CD4-positive, alpha-beta memory T cell (primary cell): ENCODE measurements at places on chromosomes 2 and 18.

GRCh38 chr2:195486987-195487644, 169.9 kb upstream of the SLC39A10 start:
- no peaks in the 10 kb centered on the region for H3K36me3 ChIP-seq
- H3K27ac ChIP-seq = no peak overlapping the region
- DNase-seq = peak; percentile 32
- H3K4me1 ChIP-seq = peaks cover 24% of the 10 kb centered on the region

- H3K4me1 ChIP-seq = no peaks in the 10 kb centered on the region
- no peaks in the 10 kb centered on the region for H3K27me3 ChIP-seq
- DNase-seq = no peak
Measured at GRCh38 chr18:40937386-40937785, 1017.6 kb upstream of the PIK3C3 start.

GRCh38 chr18:354471-354870, 86.6 kb upstream of the THOC1 start:
- no peak for DNase-seq
- H3K36me3 ChIP-seq = no peaks in the 10 kb centered on the region
- H3K27ac ChIP-seq = no peak overlapping the region
- H3K4me3 ChIP-seq = no peak overlapping the region
- no peaks in the 10 kb centered on the region for H3K4me1 ChIP-seq

- H3K4me3 ChIP-seq = no peak overlapping the region
- H3K27ac ChIP-seq = no peak overlapping the region
- no peak for DNase-seq
- no peaks in the 10 kb centered on the region for H3K36me3 ChIP-seq
- no peaks in the 10 kb centered on the region for H3K27me3 ChIP-seq
- no peaks in the 10 kb centered on the region for H3K4me1 ChIP-seq
Measured at GRCh38 chr2:32835148-32835547, 111.6 kb upstream of the LTBP1 start.

DNA sequence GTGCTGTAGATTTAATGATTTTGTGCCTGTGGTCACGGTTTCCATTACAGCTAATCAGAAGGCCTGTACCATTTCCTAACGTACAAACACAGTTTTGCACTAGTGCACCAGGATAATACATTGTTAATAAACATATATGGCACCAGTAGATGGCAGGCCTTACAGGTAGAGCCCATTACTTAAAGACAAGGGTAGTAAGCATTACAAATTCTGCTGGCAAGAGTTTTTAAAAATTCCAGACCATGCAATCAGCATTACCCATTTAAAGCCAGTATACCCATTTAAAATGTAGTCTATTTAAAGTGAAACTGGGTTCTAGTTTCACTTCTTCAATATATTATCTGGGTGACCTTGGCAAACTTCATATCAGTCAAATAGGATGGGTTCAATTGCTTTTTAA, 224.2 kb downstream of the NUP35 start:
- no peaks in the 10 kb centered on the region for H3K4me1 ChIP-seq
- no peaks in the 10 kb centered on the region for H3K36me3 ChIP-seq
- DNase-seq = no peak
- no peak overlapping the region for H3K4me3 ChIP-seq

DNA sequence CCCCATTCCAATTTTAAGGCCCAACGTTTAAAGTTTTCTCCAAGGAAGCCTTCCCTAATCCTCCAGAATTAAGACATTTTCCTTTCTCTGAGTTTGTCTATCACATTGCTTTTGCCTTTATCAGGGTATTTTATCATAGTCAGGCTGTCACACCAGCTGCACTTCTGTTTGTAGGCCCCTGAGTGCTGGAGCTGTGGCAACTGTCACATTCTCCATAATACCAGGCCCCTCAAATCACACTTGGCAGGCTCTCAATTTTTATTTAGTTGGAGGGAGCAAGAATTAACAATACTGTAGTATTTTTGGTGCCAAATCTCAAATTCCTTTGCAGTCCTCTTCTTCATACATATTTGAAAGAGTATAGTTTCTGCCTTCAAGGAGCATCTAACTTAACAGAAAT, 122.2 kb downstream of the FSHR start:
- H3K4me3 ChIP-seq = no peak overlapping the region
- H3K4me1 ChIP-seq = no peaks in the 10 kb centered on the region
- DNase-seq = no peak
- H3K36me3 ChIP-seq = no peaks in the 10 kb centered on the region

- H3K36me3 ChIP-seq = no peaks in the 10 kb centered on the region
- H3K4me3 ChIP-seq = no peak overlapping the region
- H3K27me3 ChIP-seq = no peaks in the 10 kb centered on the region
- DNase-seq = no peak
- no peak overlapping the region for H3K27ac ChIP-seq
Measured at GRCh38 chr18:55318951-55319441, 269.0 kb downstream of the TCF4 start.

DNA sequence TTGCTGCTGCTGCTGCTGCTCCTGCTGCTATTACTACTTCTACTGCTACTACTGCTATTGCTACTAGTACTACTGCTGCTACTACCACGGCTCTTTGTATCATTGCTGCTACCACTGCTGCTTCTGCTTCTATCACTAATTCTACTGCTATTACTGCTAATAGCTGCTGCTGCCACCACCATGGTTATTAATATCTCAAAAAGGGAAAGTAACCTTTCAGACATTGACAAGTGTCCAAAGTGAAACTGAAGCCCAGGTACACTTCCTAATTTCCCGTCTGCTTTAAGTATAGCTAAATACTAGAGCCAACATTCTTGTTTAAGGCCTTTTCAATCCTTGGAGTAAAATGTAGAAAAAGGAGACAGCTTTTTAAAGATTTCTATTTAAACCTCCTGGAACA, 45.4 kb upstream of the EHBP1 start:
- H3K4me1 ChIP-seq = no peaks in the 10 kb centered on the region
- no peak for DNase-seq
- no peak overlapping the region for H3K27ac ChIP-seq
- H3K27me3 ChIP-seq = no peaks in the 10 kb centered on the region

DNA sequence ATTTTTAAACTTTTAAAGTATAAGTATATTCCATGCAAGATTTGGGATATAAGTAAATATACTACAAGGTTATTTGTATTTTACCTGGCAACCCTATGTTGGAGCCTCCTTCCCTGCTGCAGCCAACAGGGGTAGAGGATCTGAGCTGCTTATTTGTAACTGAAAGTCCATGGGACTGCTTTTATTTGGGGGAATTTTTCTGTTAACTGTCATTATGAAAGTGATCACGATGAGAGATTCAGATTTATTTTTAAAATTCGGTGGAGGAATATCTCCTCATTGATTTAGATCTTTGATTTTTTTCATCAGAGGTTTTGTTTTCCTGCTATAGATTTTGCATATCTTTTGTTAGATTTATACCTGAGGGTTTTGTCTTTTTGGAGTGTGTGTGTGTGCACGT, 215.9 kb downstream of the PRKCE start:
- H3K27me3 ChIP-seq = no peaks in the 10 kb centered on the region
- no peak overlapping the region for H3K4me3 ChIP-seq
- no peak for DNase-seq
- no peak overlapping the region for H3K27ac ChIP-seq
- H3K4me1 ChIP-seq = peaks cover 3% of the 10 kb centered on the region
- no peaks in the 10 kb centered on the region for H3K36me3 ChIP-seq

- DNase-seq = no peak
- H3K4me1 ChIP-seq = no peaks in the 10 kb centered on the region
- no peaks in the 10 kb centered on the region for H3K27me3 ChIP-seq
- H3K27ac ChIP-seq = no peak overlapping the region
Measured at GRCh38 chr2:155235710-155236109, 537.2 kb downstream of the KCNJ3 start.

GRCh38 chr2:171320208-171320621, 113.6 kb downstream of the METTL8 start:
- DNase-seq = no peak
- peaks cover 44% of the 10 kb centered on the region for H3K4me1 ChIP-seq
- H3K27ac ChIP-seq = no peak overlapping the region
- no peaks in the 10 kb centered on the region for H3K36me3 ChIP-seq
- H3K27me3 ChIP-seq = no peaks in the 10 kb centered on the region

DNA sequence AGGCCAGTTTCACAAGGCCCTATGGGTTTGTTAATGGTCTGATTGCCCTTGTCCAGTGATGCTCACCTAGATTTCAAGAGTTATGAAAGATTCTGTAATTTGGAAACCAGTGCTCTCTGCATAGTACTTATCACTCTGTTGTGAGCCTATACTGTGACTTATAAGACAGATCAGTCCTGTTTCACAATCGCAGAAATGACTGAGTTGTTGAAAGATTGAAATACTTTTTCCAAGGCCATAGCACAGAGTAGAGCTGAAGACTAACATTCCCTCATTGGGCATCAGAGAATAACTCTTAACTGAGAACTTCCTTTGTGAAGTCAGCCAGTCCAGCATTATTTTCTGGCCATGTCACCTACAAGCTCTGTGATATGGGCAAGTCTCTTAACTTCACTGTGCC, 44.0 kb downstream of the CCDC85A start:
- no peaks in the 10 kb centered on the region for H3K36me3 ChIP-seq
- H3K4me3 ChIP-seq = no peak overlapping the region
- DNase-seq = no peak
- no peaks in the 10 kb centered on the region for H3K27me3 ChIP-seq

DNA sequence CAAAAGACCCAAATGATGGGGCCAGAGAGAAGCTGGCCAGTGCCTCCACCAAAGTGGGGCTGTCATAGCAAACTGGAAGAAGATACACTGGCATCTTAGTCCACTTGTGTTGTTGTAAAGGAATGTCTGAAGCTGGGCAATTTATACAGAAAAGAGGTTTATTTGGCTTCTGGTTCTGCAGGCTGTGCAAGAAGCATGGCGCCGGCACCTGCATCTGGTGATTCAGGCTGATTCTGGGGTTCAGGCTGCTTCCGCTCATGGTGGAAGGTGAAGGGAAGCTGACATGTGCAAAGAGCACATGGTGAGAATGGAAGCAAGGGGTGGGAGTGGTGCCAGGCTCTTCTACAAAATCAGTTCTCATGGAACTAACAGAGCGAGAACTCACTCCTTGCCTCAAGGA, 135.9 kb upstream of the TWIST2 start:
- no peak overlapping the region for H3K4me3 ChIP-seq
- DNase-seq = no peak
- H3K36me3 ChIP-seq = no peaks in the 10 kb centered on the region
- H3K27ac ChIP-seq = no peak overlapping the region

DNA sequence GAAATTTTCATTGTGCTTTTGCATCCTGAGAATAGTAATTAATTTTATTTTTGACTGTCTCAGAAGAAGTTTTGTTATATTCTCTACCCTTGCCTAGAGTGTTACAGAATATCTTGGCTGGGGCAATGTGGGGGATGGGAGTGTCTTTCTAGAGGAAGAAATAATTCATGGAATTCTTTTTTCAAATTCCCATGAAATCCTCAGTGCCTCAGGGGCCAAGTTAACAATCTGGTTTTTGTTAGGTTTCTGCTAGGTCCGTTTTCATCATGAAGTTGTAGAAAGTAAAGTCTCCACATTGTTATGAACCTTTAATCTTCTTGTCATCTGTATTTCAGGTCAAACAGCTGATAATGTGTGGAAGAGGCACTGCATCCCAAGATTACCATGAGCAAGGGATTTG, 145.6 kb upstream of the GYPC start:
- no peaks in the 10 kb centered on the region for H3K27me3 ChIP-seq
- H3K4me3 ChIP-seq = no peak overlapping the region
- no peak overlapping the region for H3K27ac ChIP-seq
- no peaks in the 10 kb centered on the region for H3K4me1 ChIP-seq

DNA sequence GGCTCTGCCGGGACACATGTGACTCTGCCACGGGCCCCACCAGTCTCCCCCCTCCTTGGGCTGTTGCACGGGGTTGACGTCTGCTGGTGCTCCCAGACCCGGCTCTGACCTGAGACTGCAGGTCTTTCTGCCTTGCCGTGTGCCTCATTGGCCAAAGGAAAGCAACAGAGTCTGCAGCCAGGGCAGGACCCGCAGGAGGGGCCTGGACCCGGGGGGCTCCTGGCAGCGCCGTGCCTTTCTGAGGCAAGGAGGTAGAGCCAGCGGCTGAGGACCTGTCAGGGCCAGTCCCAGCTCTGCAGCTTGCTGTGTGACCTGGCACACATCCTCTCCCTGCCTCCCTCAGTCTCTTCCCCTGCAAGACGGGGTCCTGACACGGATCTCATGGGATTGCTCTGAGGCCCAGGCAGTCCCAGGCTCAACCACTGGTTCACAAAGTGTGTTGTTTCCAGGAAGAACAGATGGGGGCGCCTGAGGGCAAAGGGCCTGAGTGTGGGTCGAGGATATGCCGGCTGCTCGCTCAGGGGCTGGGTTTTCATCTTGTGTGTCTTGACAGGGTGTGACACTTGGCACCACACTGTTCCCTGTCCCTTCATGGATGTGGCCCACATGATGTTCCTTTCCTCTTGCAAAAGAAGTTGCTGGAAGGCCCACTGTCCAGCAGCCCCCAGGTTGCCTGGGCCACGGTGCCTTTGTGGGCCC, 9.0 kb downstream of the CAPN10 start:
- H3K27ac ChIP-seq = no peak overlapping the region
- peaks cover 36% of the 10 kb centered on the region for H3K36me3 ChIP-seq
- no peaks in the 10 kb centered on the region for H3K27me3 ChIP-seq
- no peaks in the 10 kb centered on the region for H3K4me1 ChIP-seq
- no peak overlapping the region for H3K4me3 ChIP-seq

DNA sequence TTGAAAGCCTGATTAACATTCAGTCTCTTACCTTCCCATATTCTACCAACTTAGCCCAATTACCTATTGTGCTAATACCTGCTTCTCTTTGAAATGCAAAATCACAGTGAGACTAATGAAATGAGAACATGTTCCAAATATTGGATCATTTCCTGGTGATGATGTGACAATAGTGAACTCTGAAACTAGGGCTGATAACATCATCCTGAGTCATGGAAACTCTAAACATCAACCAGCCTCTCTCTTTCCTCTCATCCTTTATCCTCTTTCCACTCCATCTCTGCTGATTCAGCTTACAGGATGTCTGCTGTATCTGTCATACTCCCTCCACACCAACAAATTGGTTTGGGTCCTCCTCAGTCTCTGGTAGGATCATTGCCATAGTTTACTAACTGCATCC, 98.8 kb upstream of the NCKAP5 start:
- no peaks in the 10 kb centered on the region for H3K36me3 ChIP-seq
- H3K27ac ChIP-seq = no peak overlapping the region
- no peaks in the 10 kb centered on the region for H3K27me3 ChIP-seq
- no peaks in the 10 kb centered on the region for H3K4me1 ChIP-seq

GRCh38 chr2:136487421-136487820, 277.9 kb upstream of the THSD7B start:
- no peaks in the 10 kb centered on the region for H3K27me3 ChIP-seq
- H3K27ac ChIP-seq = no peak overlapping the region
- H3K4me1 ChIP-seq = no peaks in the 10 kb centered on the region
- no peak for DNase-seq
- no peak overlapping the region for H3K4me3 ChIP-seq

GRCh38 chr2:100670232-100670631, 107.4 kb downstream of the PDCL3 start:
- DNase-seq = no peak
- H3K4me3 ChIP-seq = no peak overlapping the region
- H3K27ac ChIP-seq = no peak overlapping the region
- H3K27me3 ChIP-seq = no peaks in the 10 kb centered on the region
- no peaks in the 10 kb centered on the region for H3K36me3 ChIP-seq

- H3K4me1 ChIP-seq = no peaks in the 10 kb centered on the region
- no peak for DNase-seq
- H3K27ac ChIP-seq = no peak overlapping the region
- no peak overlapping the region for H3K4me3 ChIP-seq
- H3K36me3 ChIP-seq = no peaks in the 10 kb centered on the region
Measured at GRCh38 chr2:36731941-36732672, 35.6 kb downstream of the VIT start.
